ENCODE measurements at places on chromosomes 1 and 21.

DNA sequence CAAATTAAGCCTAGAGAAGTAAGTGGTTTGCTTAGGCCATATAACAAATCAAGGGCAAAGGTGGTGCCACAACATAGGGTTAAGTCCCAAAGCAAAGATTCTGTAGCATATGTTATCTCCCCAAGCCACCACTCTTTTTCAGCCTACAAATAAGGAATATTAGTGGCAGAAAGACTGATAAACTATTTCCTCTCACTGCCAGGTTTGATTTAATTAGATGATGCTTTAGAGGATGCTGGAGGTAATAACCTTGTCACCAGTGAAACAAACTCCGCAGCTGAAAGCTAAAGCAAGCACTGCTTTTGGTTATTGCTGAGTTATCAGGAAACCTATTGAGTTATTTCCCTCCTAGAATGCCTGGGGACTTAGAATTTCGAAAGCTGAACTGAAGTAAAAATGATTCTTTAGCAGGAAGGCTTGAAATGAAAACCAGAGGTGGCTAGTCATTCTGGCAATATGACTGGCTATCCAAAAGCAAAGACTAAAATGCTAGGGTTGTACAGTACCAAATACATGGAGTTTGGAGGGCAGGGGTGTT, 145.2 kb downstream of the SYT2 start:
- no peak for DNase-seq

DNA sequence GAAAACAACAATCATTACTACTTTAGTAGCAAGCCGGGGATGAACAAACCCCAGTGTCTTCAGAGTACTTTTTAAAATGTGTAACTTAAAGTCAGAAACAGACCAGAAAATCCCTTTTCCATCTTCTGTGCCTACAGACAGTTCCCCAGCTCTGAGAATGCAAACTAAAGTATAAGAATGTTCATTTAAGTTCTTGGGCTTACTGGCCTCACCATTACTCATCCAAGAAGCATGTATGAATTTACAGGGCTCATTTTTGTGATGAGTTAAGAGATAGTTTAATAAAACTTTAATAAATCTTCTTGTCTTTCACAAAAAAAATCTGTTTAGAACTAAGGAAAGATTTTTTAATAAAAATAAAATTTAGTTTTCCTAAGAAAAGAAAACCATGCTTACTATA, 4.6 kb downstream of the LPGAT1 start:
- no peak for DNase-seq

- DNase-seq: no peak
These were observed 85.2 kb upstream of the TRABD2B start for GRCh38 chr1:48082271-48082962.

DNA sequence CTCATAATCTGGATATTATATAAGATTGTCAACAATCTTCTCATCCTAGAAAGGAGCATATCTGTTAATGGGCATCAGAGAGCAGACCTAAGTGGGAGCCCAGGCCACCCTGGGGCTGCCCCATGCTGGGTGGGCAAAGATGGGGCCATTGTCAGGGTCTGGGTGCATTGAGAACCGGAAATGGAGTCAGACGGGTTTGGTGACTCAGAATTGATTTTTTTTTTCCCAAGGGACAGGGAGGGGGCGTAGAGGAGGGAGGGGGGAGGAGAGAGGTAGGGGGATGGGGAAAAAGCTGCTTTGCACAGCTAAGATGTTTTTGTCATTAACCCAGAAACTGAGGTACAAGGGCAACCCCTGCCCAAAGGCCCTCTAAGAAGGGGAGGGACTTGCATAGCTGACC, 1.3 kb downstream of the ATXN7L2 start:
- no peak for DNase-seq

- no peak for DNase-seq
These were observed 467.0 kb upstream of the USP24 start for GRCh38 chr1:55682198-55682597.

DNA sequence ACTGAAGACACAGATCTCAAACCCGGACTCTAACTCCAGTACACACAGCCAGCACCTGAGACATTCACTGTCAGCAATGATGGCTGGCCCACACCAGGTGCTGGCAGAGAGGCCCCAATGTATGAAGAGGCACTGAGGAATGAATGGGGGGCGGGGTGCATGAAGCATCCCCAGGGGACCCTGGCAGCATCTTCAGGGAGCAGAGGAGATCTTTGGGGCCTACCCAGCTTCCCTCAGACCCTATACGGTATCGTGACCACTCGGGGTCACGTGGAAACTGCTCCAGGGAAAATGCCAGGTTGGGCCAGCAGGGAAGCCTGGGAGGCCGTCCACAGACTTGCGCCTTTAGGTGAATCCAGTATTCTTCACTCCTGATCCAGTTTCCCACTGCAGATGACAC, 84.3 kb downstream of the NPHP4 start:
- no peak for DNase-seq

DNA sequence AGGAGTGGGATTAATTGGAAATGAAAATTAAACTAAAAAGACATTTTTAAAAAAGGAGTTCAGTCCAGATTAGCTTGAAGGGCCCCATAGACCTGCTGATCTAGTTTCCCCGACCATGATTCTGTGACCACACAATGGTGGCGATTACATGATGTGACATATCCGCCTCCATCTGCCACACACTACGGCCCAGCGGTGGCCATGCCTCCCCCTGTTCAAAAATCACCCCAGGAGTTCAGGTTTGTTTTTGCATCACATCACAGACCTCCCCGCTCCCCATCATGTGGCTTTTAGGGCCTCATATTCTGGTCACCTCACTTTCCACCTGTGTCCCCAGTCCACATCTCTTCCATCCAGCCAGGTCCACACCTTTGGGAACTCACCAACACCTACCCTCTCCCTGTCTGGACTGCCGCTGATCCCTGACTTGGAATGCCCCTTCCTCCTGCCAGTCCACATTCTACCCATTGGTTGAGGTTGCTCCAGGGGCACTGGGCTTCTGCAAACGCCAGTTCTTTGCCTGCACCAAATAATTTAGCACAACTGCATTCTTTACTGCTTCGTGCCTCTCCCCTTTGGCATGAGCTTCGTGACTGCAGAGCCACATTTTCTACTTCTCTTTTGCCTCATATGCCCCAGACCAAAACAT, 38.9 kb downstream of the CD247 start:
- no peak for DNase-seq

DNA sequence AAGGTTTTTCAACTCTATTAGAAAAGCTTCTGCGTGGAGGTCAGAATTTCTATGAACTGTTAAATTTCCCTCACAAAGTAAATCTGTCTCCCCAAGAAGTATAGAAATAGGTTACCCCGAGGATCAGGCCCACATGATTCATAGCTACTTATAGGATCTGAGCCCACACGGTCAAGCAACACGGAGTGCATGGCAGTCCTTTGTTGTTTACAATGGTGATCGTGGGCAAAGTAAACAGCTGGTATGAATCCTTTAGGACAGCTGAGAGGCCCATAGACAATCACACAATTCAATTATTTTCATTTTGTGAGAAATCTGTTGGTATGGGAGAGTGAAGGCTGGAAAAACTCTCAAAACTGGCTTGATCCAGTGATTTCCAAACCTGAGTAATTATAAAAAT, 58.9 kb upstream of the RCOR3 start:
- no peak for DNase-seq
